COLO829 (cell line): ENCODE measurements at places on chromosomes 1 and 21.

DNA sequence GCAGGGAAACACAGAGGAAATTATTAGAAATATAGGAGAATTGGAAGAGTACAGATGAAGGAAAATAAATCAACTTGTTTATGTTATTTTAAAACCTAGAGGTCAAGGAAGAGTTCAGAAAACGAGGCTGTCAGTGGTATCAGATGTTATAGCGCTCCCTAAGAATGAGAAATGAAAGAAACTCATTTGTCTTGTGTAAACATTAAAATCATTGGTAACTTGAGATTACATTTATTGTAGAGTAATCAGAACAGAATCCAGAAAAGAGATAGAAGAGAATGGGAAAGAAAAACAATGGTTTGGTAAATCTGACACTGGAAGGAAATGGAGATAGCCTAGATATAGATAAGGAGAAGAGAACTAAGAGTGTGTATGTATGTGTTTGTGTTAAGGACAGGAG, 106.4 kb downstream of the ATF6 start:
- DNase-seq, result no peak

DNA sequence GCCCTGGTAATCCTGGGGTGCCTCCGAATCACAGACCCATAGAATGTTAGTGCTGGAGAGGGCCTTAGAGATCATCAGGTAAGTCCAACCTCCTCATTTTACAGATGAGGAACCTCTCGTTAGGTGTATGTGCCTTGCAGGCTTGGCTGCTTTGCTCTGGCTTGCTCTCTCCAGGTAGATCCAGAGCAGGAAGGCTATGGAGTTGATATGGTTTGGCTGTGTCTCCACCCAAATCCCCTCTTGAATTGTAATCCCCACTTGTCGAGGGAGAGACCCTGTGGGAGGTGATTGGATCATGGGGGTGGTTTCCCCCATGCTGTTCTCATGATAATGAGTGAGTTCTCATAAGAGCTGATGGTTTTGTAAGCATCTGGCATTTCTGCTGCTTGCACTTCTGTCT, 186.0 kb upstream of the PLXNA2 start:
- DNase-seq, result no peak

GRCh38 chr1:81230983-81231728, 569.6 kb upstream of the ADGRL2 start:
- DNase-seq, result no peak

DNA sequence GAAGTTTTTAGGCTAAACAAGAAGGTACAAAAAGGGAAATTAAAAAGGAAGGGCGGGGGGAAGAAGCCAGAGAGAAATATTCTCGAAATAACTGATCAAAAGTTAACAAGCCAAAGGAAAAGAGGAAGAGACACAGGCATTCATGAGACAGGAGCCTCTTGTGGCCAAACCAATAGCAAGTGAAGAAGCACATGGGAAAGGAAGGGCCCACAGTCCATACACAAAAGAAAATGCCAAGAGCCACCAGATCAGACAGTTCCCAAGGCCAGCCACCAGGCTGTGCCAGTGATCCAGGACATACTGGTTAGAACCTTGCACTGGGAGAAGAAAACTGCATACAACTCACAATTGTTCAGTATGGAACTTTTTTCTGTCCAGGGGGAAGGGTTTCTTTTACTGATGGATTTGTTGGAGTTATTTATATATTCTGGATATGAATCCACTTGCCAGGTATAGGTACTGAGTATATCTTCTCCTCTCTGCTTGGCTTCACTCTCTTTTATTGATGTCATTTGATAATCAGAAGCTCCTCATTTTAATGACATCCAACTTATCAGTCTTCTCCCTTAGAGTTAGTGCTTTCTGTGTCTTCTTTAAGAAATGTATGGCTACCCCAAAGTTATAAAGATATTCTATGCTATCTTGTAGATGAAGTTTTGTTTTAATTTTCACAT, 76.8 kb downstream of the CD46 start:
- DNase-seq, result peak; percentile 88

GRCh38 chr21:15045017-15045416, 19.8 kb downstream of the NRIP1 start:
- DNase-seq, result no peak

DNA sequence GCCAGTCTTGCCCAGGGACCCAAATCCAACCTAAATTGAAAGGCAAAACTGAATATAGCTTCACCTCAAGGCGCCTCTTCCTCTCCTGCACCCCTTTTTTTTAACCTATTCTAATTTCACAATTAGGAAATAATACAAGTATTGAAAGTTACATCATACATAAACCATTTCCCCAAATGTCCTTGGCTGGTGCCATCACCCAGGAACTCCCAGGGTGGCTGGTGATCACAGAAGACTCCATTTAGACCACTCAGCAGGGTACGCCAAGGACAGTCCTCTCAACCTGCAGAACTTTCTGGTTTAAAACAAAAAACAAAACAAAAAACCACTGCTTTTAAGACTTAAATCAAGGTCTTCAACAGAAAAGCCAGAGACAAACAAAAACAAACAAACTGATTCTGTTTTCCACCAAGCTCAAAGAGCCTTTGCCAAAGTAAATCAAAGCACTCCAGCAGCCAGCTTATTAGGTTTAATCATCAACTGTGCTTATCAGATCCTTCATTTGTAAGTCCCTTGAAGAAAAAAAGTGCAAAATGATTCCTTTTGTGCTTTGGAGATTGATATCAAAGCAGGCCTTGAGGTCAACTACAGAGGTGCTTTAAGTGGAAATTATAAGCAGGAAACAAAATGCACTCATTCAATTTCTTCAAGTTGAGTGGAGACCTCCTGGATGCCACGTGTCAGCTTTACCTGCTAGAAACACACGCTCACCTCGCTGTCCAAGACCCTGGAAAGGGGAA, 113.0 kb downstream of the ETS2 start:
- DNase-seq, result peak; percentile 79

GRCh38 chr1:68320349-68320748, 88.0 kb upstream of the WLS start:
- DNase-seq, result no peak

DNA sequence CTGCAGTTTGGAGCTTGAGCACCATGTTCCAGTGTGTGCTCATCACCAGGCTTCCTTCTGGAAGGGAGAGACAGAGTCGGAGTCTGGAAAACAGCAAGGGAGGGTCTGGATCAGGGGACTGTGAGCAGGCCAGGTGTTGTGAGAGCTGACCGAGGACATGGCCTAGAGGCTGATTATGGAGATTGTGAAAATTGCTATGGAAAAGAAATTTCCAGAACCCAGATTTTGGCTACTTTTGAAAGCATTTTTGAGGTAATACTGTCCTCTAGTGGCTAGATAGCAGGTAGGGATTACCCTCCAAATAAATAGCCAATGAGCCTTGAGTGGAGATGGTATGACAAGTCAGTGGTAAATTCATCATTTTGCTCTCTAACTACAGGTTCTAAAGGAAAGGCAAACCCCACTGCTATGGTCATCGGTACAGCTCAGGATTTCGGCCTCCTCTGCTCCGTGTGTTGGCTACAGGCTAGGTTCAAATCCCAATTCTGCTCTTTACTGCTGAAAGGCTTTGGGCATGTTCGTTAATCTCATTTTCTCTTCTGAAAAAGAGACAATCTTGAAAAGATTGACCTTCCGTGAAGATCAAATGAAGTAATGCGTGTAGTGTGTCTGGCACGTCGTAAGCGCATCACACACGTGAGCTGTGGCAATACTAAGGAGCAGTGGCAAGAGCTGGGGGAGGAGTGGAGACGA, 1.0 kb upstream of the HAO2 start:
- DNase-seq, result peak; percentile 61

DNA sequence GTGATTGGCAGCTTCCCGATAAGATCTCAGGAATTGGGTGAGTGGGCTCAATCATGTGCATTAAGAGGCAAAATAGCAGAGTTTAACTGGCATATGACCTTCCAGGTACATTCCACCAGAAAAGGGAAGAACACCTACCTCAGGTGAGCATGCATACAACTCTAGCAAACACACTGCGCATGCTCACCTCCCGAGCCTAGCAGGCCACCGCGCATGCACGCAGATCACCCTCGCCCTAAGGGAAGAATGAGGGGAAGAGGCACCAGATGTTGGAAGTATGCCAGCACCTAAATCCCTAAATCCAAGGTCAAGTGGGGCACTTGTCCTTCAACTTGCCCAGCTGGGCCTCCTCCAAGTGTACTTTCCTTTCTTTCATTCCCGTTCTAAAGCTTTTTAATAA, 23.6 kb upstream of the CBR3 start:
- DNase-seq, result no peak

DNA sequence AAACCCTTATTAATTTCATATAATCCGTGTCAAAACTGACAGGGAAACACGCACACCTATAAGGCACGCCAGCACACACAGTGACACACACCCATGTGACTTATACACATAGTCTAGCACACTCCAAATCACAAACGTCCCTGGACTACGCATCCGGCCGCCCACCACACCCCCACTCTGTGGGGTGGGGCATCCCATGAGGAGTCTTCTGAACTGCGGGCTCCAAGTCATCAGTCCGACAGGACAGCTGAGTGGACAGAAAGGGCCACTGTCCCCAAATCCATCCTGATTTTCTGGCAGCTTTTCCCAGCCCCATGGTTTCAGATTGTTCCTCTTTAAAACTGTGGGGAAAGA, 829 bp downstream of the PEA15 start:
- peak; percentile 71 for DNase-seq

DNA sequence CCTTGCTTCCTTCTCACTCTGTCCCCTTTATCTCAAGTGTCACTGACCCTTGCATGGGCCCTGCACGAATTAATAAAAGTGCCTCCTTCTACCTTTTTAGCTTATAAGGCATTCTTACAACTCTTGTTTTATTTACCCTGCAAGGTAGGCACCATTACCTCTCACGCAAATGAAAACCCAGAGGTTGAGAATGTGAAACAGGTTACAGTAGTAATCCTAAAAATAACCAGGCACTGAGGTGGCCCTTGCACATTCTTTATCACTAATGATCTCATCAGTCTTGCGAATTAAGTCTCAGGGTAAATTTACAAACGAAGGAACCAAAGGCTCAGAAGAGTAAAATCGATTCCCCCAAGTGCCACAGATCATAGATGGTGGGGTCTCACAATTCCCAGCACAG, 3.7 kb downstream of the GLIS1 start:
- no peak for DNase-seq

DNA sequence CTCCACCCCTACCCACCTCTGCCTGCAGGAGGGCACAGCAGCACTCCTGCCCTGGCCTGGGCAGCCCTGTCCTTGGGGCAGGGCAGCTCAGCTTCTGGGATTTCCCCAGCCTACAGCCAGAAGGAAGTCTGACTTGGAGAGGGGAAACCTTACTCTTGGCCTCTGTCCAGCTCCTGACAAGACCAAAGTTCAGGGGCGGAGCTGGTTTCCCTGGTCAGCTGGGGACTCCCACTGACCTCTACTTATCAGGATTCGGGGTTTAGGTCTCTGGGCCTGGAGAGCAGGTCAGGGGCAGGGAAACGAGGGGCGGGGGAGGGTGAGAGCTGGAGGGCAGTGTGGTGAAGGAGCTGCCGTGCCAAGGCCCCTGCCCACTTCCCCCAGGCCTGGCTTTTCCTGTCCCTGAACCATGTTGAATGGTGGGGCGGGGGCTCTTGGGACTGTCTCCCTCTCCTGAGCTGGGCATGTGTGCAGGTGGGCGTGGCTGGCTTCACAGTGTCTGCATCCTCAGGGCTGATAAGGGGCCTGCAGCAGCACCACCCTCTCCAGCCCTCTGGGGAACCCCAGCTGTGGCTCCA, 16.8 kb upstream of the ETV3 start:
- DNase-seq, result no peak

DNA sequence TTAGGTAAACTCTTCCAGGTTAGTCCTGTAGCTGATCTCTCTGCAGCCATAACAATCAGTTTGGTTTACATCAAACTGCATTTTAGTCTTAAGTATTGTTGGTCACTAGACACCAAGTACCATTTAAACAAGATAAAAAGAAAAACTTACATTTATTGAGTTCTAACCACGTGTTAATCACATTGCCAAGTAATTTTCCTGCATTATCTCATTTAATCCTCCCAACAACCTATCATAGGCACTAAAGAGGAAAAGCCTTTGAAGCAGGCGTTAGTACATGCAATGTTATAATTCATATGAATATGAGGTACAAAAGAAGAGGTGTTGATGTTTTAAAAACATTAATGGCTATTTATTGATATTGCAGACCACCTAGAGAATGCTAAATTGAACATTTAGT, 9.0 kb downstream of the DR1 start:
- no peak for DNase-seq

- DNase-seq, result no peak
These were observed 7.4 kb upstream of the CTBS start for GRCh38 chr1:84581648-84582047.

DNA sequence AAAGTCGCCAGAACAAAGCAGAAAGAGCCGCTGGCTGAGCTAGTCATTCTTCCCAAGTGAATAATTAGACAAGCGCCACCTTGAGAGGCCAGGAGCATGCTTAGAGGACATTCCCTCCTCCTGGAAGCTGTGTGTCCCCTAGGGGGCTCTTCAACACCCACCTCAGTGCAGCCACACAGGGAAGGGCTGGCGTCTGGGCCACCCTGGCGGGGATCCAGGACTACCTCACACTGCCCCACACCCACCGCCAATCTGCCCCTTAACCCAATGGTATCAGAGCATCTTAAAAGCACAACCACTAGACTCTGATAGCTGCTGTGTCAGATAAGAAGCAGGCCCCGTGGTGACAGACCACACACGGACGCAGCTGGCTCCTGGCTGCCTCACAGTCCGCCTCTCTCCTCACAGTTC, 24.9 kb downstream of the SETD4 start:
- no peak for DNase-seq

DNA sequence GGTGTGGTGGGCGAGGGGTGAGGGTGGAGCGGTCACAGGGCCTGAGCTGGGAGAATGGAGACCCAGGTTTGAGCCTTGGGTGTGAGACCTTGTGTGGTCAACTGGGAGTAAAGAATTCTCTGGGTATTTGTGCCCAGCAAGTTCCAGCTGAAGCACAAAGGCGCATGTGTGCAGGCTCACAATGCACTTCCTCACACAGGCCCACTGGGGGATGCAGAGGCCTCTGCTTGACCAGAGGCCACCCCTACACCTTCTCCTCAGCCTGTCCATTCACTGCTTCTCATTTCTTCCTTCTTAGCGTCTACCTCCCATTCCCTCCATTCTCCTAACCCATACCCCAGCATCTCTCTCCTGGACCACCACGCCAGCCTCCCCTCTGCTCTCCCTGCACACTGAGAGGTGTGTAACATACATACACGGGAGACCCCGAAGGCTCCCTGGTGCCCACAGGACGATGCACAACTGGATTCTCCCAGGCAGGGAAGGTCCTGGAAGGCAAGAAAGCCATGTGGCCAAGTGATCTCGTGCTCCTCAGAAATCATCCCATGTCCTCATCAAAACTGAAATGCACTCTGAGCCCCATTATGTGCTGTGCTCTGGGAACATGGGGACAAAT, 12.3 kb upstream of the TTC39A start:
- DNase-seq, result no peak

- no peak for DNase-seq
These were observed 594.1 kb downstream of the PTPRU start for GRCh38 chr1:29830383-29830782.
